ENCODE measurements at places on chromosomes 12 and 14.
A peak's percentile ranks its signal among the peaks of the same experiment; 100 is the strongest.

DNA sequence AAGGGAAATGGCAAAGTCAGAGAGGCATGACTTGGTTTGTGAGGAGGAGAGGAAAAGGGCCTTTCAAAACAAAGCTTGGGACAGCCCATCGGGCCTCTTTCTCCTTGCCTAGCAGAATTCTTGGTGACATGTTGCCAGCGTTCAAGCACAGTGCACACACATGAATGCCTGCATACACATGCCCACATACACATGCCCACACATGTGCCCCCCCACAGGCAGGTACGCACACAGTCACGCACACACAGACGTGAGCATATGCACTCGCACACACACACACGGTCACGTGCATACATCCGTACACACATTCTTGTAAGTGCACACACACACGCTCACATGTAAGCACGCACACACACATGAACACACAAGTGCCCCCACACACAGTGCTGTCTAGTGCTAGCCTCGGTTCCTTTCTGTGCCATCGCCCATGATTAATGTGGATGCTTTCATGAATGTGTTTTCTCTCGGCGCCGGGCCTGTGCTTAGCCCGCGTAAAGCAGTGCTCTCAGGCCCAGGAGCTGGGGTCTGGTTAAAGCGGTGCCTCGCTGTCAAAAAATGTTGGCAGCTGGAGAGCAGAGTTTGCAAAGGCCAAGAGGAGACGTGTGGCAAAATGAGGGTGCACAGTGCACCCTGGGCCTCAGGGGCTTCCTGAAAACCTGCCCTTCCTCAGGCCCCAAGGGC lies 328.8 kb upstream of the DIO3 start:
- DNase-seq: no peak

DNA sequence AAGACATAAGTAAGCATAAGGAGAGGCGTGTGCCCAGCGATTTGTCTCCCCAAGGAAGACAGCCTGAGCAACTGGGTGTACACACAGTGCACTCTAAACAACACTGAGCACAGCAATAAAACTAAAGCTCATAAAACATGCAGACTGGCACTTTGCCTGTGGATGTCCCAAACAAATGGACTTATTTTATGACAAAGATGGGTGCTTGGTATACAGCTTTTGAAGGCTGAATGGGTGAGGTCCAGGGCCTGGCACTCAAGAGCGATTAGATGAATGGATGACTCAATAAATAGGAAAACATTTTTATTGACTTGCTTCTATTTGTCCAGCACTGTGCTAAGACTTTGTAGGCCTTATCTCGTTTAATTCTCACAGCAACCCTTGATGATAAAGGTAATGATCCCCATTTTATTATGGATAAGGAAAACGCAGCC lies 28.5 kb downstream of the LGMN start:
- no peak for DNase-seq

DNA sequence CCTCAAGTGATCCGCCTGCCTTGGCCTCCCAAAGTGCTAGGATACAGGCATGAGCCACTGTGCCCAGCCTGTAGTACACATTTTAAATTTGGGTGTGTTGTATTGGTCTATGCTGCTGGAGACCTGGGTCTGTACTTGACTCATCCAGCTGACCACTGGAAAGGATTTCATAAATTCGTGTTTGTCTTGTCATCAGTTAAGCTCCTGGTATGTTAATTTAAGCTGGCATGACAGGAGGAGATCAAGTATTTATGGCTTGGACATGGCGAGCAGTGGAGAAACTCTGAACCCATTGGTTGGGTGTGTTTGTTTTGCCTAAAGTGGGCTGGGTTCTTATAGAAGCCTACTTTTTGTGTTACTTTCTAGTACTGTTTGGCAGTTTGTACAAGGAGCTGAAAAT lies 24.2 kb downstream of the YY1 start:
- DNase-seq: no peak

- no peak for DNase-seq
Measured at GRCh38 chr14:43418324-43418723, 1088.8 kb downstream of the FSCB start.

DNA sequence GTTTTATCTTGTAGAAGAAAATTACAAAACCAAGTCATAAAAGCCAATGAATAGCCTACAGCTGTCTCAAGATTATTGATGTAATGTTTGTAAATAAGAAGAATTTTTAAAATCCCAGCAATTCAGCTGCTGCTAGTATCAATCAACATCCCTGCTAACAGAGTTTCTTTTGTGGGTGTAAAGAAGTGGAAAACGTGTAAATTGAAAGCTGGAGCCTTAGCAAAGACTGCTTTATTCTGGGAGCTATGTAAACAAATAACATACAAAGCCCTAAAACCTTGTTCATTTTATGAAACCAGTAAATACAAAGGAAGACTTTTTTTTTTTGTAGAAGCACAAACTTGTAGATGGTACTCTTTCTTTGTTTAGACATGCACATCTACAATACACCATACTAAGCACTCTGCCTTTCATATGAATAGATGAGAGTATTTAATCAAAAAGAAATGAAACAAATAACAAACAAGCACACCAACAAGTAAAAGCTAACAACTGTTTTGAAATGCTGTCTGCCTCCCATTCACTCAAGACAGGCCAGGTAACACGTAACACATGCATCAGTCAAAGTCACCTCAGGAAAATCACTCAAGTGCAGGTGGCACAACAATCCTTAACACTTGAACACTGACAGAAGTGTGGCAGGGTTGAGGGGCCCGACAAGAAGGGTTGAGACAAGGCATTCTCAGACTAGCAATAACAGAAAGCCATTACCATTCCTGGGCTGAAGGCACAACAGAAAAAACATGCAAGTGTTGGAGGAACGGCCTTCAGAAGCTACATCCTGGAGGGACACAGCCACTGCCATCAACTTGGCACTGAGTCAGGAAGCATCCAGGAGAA lies 1364.0 kb upstream of the SEL1L start:
- no peak for DNase-seq

DNA sequence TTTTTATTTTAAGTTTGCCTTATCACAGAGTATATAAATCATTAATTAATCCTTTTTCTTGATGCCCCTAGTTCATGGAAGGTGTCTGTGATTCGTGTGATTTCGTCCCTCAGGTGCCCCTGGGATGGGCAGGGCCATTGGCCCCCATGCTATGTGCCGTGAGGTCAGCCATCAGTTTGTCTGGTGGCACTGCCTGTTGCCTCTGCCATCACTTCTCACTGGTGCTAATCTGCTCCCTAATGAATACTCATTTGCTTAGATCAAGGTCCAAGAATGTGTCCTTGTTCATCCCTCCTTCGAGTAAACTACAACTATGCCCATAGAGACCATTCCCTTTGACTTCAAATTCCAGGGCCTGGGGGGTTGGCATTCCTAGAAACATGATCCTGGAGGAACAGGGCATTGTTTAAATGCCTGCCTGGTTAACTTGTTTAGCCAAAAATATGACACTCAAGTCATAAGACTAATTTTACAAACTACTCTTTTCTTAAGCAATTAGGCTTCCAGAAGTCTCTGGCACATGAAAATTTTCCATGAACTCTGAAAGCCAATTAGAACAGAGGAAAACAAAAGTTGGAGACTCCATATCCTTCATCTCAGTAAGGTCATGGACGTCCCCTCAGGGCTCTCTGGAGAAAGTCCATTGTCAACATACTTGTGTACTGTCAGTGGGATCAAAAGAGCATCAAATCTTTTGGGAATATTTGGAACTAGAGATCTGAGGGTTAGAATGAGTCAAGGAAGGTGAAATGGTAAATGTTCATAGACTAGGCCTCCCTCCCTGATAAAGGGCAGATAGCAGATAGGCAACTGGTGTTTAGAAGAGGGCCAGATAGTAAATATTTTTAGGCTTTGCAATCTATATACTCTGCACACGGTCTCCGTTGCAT lies 90.9 kb upstream of the PLXNC1 start:
- DNase-seq: no peak

- DNase-seq: no peak
Measured at GRCh38 chr12:50862316-50862715, 19.6 kb downstream of the TMPRSS12 start.

DNA sequence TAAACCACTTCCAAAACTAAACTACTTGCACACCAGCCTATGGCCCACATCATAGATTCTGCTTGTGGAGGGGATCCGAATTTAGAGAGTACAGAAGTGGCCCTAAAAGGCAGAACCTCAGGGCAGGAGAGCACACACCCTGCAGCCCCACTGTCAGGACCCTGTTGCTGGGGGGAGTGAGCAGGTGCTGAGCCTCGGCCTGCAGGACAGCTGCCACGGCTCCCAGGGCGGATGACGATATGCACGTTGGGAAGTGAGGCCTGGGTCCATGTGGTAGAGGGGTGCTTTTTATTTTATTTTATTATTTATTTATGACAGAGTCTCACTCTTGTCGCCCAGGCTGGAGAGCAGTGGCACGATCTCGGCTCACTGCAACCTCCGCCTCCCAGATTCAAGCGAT lies 73.5 kb downstream of the TNFAIP2 start:
- no peak for DNase-seq

GRCh38 chr12:2963760-2964292 lies 4.6 kb downstream of the TEAD4 start:
- no peak for DNase-seq

DNA sequence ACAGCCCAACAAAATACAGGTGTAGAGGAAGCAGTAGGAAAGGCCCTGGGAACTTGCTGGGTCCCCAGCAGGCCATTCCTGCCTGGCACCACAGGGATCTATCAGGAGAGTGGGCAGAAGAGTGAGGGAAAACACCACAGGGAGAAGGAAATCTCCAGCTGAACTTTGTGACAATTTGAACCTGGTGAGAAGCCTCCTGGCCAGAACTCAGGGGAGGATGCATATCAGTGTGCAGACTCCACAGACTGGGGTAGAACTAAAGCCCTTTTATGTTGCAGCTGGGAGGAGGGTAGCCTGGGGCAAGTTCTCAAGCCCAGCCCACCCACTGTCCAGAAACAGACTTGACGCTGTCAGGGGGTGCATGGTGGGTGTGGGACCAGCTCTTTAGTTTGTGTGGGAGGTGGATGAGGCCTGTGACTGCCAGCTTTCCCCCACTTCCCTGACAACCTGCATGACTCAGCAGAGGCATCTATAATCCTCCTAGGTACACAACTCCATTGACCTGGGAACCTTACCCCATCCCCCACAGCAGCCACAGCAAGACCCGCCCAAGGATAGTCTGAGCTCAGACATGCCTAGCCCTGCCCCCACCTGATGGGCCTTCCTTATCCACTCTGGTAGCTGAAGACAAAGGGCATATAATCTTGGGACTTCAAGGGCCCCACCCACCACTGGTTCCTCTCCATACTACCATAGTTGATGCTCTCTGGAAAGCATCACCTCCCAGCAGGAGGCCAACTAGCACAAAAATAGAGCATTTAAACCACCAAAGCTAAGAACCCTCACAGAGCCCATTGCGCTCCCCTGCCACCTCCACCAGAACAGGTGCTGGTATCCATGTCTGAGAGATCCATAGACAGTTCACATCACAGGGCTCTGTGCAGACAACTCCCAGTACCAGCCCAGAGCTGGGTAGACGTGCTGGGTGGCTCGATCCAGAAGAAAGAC lies 28.9 kb downstream of the PNN start:
- no peak for DNase-seq

DNA sequence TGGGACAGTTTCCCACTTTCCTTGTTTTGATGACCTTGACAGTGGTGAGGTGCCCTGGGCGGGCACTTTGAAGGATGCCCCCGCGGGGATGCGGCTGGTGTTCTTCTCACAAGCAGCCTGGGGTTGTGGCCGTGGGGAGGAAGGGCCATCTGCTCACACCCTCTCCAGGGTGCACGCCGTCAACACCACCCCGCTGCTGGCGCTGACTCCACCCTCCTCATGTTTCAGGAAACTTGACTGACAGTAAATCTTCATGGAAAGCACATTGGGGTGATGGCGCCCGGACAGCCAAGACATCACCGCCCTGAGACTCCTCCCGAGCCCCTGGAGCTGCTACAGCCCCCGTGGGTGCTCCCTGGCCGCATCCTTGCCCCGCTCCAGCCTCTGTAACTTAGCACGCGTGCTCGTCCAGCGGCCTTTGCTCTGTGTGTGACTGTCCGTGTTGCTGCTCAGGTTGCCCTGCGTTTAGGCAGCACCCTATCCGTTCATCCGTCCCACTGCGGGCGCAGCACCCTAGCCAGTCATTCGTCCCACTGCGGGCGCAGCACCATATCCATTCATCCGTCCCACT lies 150.2 kb upstream of the C14orf180 start:
- DNase-seq: no peak

DNA sequence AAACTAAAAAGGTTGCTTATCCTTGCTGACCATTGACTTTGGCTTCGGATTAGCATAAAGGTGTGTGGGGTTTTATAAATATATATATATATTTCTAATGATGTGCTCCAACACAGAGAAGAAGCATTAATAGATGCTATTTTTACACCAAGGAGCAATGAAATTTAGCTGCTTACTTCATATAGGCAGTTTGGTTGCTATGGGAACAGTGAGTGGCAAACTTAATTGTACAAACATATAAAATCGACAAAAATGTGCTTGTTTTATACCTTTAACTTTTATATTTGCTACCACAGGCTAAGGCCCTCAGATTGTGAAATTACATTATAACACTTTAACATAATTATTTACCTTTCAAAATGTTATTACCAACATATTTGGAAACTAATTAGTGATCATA lies 303.4 kb downstream of the SEC23A start:
- DNase-seq: no peak

DNA sequence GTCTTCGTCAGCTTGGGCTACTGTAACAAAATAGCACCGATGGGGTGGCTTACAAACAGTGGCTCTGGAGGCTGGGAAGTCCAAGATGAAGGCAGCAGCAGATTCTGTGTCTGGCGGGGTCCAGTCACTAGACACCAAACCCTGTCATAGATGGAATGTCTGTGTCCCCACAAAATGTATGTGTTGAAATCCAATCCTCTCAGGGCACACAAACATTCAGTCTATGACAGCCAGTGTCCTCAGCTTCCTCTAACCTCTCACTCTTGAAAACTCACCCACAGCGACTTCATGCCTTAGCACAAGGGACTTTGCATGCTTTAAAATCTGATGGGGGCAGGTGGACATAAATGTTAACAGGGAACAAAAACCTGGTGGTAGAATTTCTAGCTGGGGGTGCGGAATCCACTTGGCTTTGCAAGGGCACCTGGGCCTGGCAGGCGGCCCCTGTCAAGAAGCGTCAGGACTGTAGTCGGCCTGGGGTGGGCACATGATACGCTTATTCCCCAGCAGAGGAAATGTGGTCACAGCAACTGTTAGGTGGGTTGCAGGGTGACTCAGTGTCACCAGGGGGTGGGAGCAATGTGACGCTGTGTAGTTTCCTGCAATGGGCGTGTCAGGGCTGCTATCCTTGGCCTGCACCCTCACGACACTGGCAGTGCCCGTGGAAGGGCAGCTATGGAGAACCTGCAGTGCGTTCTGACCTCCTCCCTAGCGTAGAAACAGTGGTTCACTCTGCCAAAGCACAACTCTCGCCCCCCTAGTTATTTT lies 17.7 kb downstream of the RIN3 start:
- peak; percentile 84 for DNase-seq
